Chondrocyte (in vitro differentiated cells): ENCODE measurements at places on chromosomes 11 and 22. TPM values are rescaled to one million over a fixed set of nuclear protein-coding genes. Genes with fewer than 3 reads are reported as not detected.

The FOLR1 gene
- 0.20 TPM in 1 of 3 replicates, not detected in the others for total RNA-seq

GRCh38 chr11:116379185-116379828 lies 393.5 kb downstream of the BUD13 start:
- DNase-seq, result no peak

DNA sequence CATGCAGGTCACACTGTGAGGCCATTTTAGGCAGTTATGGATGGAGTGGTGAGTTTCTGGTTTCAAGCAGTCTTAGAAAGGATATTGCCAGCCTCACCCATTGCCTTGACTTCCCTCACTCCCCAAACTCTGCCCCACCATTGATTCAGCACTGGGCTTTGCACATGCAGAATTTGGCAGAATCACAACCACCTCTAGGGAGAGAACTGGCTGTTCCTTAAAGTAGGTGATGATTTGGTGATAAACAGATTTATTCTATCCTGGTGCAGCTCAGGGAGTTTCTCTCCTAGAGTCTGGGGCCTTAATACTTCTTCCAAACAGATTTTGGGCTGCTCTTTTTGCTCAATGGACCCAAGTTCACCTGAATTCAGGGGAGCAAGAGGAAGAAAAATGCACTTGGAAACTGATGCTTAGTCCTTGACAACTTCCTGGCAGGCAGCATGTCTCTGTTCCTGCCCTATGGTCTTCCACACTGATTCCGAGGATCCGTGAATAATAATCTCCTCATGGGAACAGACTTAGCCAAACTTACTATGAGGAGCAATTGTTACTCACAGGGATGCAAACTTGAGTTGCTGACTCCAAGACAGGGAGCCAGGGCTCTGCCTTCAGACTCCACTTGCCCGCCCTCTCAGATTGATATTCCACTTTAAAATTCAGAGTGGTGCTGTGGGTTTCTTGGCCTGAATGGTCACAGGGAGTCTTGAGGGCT lies 129.7 kb upstream of the PARVA start:
- no peak for DNase-seq

DNA sequence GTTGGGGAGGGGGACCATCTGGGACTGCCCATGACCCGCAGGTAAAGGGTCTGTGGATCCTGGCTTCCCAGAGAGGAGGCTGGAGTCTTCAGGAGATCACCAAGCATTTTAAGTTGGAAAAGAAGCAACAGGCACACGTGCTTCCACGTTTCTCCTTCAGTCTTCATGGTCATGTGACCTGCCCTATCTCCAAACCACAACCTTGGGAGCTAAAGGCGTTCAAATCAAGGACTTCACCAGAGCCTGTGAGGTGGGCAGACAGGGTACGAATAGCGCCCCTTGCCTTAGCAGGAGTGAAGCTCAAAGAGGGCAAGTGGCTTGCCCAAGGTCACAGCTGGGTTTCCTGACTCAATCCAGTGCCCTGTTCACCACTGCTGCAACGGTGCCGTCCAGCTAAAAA lies 6.7 kb downstream of the TMEM184B start:
- no peak for DNase-seq

DNA sequence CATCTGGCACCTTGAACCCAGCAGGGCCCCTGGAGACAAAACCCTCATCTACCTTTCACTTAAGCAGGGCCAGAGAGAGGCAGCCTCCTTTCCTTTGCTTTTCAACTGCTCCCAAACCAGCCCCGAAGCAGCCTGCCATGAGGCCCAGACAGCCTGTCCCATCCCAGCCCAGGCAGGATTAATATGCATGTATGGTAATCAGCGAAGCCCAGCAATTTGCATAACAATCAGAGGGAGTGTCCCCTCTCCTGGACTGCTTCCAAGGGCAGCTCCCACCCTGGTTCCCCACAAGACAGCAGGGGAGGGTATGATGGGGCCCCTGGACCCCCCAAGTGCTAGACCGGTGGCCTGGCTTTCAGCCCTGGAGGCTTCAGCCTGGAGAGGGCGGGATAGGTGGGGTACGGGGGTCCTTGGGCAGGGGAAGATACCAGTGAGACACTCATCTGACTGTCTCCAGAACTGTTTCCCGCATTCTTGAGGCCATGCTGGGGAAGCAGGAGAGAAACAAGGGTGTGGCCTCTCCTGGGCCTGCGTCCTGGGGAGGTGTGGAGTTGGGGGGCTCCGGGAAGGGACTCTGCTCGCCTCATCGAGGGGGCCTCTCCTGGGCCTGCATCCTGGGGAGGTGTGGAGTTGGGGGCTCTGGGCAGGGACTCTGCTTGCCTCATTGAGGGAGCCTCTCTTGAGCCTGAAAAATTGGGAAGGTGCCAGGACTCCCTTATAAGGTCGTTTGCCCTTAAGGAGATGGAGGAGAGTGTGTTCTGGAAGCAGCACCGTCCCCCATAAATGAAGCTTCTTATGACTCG lies 93.2 kb upstream of the PRR5 start:
- DNase-seq, result no peak
